ENCODE measurements at places on chromosomes 11 and 22.

GRCh38 chr11:37313266-37313665, 715.2 kb upstream of the RAG2 start:
- DNase-seq = no peak

GRCh38 chr11:130761560-130762220, 154.6 kb downstream of the SNX19 start:
- no peak for DNase-seq

- no peak for DNase-seq
These were observed 37.1 kb upstream of the SUSD2 start for GRCh38 chr22:24144056-24144777.

DNA sequence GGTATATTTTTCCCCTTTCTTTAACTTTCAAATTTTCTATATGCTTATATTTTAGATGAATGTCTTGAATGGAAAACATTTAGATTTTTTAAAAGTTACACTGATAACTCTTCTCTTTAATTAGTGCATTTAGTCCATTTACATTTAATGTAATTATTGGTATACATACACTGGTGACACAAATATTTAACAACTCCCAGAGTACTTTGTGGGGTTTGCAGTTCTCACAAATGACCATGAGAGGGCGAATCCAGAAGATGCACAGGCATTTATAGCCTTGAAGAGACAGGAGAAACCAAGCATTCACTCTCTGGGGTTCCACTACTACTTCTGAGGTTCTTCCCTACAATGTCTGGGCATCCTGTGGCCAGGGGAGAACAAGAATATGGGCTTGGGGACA, 125.1 kb downstream of the TIMP3 start:
- DNase-seq = peak; percentile 50

DNA sequence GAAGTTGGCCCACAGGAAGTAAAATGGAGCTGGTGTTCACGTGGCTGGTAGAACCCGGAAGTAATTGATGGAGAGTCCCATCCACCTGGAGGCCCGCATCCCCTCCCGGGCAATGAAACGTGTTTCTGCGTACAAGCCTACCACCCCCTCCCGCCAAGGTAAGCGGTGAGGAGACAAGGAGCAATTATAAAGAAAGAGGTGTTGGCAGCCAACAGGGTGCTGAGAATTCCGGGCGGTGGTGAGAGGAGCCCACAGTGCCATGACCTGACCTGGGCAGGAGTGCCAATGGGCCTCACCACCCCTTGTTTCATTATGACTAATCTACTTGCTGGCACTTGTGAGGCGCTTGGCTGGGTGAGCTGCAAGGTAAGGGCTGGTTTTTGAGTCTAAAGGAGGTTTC, 83.8 kb upstream of the BID start:
- no peak for DNase-seq

GRCh38 chr11:84316866-84317555, 1030.8 kb upstream of the CCDC90B start:
- DNase-seq = peak; percentile 59

GRCh38 chr22:33047744-33048143, 10.4 kb downstream of the SYN3 start:
- DNase-seq = no peak

- DNase-seq = no peak
These were observed 16.1 kb downstream of the PHF21A start for GRCh38 chr11:46105134-46105628.

DNA sequence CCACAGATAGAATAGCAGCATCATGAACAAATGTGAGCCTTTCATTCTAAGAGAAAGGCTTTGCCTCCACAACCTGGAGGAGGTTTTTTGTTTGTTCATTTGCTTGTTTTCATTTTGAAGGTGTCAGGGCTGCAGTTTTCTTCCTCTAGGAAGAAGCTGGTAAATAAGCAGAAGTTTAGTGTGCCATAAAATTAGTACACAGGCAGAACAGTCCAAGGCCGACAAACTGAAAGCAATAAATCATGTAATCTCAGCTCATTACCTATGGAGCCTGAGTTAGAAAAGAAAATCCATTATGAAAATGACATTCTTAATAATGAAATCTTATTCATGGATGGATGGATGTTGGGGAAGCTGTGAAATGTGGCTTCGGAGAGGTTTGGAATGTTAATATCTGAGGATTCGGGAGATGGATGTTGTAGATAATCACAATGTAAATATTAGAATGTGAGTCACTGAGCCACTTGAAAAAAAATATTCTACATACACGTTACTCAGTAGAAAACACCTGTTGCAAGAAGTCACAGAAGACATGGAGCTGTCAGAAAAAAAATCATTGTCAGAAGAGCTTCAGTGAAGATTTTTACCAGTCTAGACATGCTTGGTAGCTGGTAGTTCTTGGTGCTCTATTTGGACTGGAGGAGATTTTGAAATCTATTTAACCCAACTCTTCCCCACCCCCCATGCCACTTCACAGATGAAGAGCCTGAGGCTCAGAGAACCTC, 15.0 kb upstream of the ZDHHC13 start:
- no peak for DNase-seq

- DNase-seq = no peak
These were observed 15.5 kb downstream of the TSKU start for GRCh38 chr11:76798671-76799065.

GRCh38 chr22:36449596-36450175, 31.8 kb downstream of the TXN2 start:
- DNase-seq = no peak

Measured in fibroblast of the aortic adventitia (primary cell).